ENCODE measurements at places on chromosomes 13 and 19.
A peak's percentile ranks its signal among the peaks of the same experiment; 100 is the strongest.

- no peak for DNase-seq
These were observed 110.7 kb downstream of the SLC7A1 start for GRCh38 chr13:29484796-29485195.

DNA sequence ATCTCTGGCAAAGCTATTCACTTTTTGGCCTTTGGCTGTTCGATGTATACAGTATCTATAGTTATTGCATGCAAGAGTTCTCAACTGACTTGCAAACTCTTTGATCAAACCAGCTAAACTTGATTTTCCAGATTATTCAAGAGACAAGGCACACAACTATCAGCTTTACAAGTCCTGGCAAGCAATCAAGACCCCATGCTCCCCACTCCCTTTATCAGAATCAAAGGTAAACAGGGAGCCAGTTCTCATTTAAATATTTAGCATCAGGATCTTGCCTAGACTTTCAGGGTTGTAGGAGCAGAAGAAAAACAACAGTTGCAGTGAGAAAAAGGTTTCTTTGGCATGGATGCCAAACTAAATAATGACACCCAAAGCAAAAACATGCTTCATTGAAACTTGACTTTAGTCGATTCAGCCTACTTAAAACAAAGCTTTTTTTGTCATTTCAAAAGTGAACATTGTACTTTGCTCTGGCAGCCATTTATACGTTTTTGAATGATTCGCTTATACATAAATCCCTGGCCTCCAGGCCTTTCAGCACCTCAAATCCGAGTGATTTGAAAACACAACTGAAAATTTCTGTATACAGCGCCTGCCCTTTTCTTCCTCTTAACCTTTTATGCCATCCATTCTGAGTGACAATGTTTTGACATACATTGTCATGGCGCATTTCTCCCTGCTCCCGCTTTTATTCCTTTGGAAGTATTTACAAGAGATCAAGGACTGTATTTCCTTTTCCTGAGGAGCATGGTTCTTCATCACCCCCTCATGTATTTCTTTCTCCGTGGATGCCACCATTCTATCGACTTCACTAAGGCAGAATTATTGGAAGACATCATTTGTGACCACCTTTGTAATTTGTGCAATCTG lies 340.8 kb downstream of the KLF5 start:
- no peak for DNase-seq

- no peak for DNase-seq
These were observed 1560.7 kb downstream of the UQCRFS1 start for GRCh38 chr19:27652281-27652680.

DNA sequence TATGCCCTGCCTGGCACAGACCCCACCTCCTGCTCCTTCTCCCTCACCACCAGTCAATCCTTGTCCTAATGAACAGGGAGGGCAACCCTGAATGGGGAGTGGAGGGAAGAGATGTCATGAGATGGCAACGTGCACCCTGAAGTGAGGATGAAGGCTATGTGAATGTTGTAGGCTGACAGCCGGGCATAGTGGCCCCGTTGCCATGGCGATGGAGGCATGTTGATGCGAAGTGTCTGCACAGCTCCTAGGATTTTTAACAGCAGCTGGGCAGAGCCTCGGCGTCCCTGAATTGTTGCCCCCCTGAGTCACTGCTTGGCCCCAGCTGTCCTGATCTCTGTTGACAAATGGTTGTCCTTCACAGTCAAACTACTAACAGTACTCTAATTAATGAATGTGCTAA lies 4.8 kb upstream of the ALOX5AP start:
- peak; percentile 40 for DNase-seq

DNA sequence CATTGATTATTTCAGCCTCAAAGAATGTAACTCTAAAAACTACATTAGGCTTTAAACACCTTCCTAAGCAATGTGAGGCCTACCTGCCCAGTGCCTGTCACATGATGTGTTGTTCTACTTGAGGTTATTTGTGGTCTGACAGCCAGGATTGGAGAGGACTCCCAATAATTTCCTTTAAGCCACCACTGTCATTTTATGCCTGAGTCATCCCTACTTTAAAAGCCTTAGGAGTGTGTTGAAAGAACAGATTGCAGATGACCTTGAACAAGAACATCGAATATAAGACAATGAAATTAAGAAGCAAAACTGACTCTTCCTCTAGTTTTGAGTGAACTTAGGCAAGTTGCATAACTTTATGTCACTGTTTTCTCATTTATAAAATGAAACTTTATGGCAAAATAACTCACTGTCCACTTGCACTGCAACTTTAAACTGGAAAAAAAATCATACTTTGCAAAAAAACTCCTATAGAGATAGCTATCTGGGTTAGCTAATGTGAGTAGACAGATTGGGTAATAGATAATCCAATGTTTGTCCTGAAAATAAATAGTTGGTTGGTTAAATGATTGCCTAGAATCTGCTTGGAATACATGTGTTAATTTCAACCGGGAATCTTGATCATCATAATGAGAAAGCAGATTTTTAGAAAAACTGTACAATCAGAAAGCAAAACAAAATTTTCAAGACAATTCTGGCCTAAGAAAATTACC lies 361.2 kb downstream of the SUCLA2 start:
- DNase-seq = no peak

DNA sequence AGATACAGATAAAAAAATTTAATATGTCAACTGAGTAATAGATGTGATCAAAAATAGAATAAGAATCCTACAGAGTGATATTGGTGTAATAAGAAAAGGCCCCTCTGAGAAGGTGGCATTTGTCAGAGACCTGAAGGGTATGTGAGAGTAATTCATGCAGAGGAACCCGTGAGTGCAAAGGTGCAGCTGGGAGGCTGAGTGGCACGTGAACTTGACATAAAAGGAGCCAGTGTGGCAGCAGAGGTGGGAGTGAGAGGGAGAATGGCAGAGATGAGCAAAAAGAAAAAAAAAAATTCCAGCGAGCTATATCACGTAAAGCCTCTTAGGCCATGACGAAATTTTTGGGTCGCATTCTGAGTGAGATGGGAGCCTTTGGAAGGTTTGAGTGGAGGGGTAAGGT lies 588.9 kb downstream of the KCTD12 start:
- no peak for DNase-seq

DNA sequence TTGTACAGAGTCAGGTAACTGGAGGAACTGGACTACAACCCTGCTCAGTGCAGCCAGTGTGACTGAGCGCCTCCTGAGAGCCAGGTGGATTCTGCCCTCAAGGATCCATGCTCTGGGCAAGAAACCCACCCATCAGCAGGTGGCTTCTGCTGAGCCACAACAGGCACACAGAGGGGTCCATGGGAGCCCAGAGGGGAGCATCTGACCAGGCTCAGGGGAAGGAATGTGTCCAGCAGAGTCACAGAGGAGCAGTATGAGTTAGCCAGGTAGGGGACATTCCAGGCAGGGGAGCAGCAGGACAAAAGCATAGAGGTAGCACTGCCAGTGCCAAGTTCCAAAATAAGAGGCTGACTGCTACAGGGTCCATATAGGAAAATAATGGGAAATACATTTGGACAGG lies 19.9 kb downstream of the DHRS12 start:
- no peak for DNase-seq

- DNase-seq = no peak
These were observed 1512.0 kb downstream of the SLITRK1 start for GRCh38 chr13:82370316-82370715.

DNA sequence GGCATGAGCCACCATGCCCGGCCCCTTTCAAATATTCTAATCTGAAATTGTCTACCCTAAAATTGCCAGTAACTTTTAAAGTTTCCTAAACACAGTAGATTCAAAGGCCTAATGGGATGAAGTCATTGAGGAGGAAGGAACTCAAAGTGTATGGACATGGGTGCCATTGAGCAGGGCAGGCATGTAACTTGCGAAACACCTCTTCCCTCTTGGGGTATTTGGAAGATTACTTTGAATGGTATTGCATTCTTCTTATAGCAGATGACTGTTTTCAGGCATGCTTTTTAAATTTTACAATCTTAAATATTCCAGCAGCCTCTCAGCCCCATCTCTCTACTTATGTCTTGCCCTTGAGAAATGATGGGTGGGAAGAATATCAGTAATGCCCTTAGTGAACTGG lies 21.0 kb downstream of the TM9SF2 start:
- no peak for DNase-seq

DNA sequence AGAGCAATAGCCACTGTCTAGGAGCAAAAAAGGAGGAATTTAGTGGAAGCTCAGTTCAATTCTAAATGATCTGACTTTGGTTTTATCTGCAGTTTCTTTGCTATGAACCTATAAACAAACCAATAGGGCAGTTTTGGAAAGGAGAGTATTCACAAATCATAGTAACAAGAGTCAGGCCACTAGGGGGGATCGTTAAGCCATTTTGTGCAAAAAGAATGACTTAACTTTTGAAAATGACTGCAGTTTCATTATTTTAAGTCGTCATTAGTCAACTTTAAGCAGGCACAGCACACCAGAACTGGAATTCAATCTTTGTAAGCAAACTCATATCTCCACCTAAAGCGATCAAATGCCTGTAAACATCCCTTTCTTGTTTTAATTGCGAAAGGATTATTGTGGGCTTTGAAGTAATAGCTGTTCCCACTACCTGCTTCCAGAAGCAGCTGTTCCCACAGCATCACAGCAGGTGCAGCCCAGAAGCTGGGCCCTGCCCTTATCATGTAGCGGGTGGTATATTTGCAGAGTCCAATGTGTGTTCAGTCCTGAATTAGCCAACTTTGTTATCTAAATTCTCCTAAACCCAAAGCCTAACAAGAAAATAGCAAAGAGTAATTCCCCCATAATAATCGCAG lies 51.5 kb downstream of the SOX21 start:
- no peak for DNase-seq

- DNase-seq = no peak
These were observed 1.8 kb downstream of the ETHE1 start for GRCh38 chr19:43524922-43525835.

GRCh38 chr19:7932276-7932929 lies 6.5 kb upstream of the CTXN1 start:
- DNase-seq = no peak

DNA sequence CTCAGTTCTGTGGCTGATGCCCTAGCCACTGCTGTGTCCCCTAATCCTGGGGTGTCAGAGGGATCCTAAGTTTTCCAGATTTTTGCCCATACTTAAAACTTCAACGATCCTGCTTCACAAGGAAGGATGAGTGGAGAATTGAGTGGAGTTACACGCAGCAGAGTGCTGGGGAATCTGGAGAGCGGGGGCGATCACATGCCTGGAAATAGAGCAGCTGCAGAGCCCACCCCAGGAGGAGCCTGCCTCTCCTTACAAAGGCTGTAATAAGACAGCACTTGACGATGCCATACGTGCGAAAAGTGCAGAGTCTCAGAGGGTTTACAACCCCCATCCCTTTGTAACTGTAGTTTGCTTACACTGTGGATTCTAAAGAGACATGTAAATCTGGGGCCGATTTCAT lies 40.6 kb downstream of the SUGP2 start:
- no peak for DNase-seq

GRCh38 chr13:112892426-112893206 lies 76.4 kb upstream of the MCF2L start:
- no peak for DNase-seq

GRCh38 chr13:48866249-48866648 lies 109.5 kb upstream of the FNDC3A start:
- DNase-seq = no peak

GRCh38 chr13:43129511-43130110 lies 106.2 kb downstream of the DNAJC15 start:
- DNase-seq = peak; percentile 15

DNA sequence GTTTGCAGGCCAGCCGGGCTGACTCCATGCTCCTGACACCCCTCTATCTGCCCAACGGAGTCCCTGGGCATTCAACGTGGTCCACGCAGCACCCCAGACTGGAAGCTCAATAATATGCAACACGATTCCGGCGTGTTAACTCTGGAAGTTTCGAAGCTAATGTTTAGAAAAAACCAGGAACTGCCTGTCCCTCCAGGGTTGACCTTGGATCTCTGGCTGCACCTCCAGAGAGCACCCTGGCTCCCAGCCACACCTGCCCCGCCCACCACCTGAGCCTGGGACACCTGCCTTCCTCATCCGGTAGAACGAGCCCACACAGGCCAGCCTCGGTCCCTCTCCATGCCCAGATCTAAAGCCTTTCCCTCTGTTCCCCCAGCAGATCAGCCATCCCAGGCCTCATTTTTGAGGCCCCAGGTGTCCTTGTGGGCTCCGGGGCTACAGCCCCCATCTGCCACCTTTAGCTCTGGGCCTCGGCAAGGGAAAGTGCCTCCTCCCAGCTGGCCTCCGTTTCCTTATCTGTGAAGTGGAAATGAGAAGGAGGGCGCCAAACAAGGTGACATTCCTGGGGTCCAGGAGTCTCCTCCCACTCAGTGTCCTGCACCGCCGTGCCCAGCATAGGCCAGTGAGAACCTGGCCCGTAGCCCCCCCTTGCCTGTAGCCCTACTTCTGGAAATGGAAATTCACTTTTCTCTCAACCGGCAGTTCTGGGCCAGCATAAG lies 38.7 kb downstream of the KLF2 start:
- DNase-seq = no peak

DNA sequence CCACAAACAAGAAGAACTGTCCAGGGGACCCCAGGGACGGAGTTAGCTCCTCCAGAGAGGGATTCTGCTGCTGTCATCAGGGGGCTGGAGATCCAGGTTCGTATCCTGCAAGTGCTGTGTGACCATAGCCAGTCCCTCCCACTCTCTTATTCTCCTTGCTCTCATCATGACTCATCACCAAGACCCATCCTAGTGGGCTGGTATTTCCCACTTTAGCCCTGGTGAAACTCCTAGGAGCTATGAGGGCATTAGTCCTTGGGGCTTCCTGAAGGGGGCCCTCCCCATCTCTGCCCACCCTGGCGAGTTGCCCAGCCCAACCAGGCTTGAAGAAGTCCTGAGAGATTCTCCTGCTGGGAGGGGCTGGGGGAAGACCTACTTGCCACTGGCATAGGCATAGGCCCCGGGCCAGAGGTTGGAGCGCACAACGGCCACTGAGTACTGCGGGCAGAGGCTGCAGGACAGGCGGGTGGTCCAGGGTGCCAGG lies 7.5 kb upstream of the DMWD start:
- DNase-seq = no peak

DNA sequence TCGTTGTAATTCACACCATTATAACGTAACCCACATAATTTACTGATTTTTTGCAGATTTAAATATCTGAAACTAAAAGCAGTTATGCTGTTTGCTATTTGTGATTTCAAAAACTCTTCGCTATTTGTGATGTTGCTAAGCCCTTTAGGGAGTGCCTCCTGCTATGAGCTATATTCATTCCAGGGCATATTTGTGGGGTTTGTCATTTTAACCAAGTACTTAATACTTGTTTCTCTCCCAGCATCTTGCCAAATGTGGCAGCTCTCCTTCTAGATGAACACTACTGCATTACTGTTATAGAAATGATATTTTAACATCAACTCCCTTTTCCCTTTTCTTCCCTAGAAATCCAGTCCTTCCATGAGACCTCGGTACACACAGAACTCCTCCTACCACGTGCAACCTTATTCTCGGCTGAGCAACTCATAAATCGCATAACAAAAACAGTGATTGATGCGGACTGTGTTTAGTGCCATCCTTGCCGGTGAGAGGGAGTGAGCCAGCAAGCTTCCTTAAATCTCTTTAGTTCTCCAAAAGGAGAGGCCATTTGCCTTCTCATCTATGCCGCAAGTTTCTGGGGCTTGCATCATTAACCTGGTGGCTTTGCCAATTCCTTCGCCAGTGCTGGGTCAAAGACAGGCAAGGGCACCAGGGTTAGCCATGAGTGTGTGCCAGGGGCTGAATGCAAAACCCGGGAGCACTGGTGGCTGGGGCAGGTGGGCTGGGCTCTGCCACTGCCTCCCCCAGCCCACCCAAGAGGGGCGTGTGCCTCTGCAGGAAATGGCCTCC lies 33.4 kb downstream of the RFX2 start:
- DNase-seq = no peak

All from NCI-H1694 treated with DMSO at 0.1 percent for 48 hours (cell line).